Spinal cord (tissue), 10 donors: ENCODE measurements at places on chromosomes 6 and 20. TPM values are rescaled to one million over a fixed set of nuclear protein-coding genes. Genes with fewer than 3 reads are reported as not detected.

Gene GGTLC1
- total RNA-seq = not detected

Gene ME1
- total RNA-seq = 23.8 TPM

Gene PREP
- 21.5 TPM for total RNA-seq

Gene CRIP3
- 8.4 TPM for total RNA-seq

Gene HDAC2
- total RNA-seq = 69.3 TPM

Gene BHLHE23
- not detected for total RNA-seq

Gene TDRD6
- 1.2 TPM for total RNA-seq

Gene SRF
- 6.8 TPM for total RNA-seq

DNA sequence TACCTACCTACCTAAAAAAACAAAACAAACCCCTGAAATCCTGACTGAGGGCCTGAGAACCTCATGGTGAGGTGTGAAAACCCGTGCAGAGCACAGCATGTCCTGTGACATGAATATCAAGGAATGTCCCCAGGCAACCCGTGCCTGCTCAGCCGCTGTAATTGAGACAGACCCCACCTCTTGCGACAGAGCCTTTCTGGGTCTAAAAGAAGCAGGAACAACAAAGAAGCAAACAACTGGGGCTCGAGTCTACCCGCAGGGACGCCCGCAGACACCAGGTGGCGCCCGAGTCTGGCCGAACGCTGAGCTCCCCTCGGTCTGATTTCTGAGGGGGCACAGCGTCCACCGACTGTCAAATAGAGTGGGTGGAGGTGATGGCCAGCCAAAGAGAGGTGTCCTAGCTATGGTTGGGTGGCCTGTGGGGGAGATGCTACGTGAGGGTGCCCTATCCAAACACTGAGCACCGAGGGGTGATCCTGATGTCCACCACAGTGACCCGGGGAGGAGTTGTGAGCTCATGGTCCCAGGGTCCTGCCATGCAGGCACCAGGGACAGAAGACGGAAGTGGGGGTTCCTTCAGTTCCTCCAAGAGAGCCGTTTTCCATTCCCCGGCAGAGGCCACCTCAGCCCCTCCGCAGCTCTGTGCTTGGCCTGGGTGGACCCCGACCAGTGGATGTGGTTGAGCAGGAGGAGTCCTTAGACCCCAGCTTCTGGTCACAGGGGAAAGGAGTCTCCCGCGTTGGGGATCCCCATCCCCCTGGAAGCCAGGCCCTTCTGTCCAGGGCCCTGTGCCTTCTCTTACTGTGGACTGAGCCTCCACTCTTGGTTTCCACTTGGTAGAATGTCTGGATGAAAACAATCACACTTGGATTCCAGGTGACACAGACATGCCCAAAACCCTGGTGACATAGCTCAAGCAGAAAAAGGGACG lies 268.2 kb downstream of the CDC5L start:
- no peak overlapping the region for H3K4me3 ChIP-seq
- H3K4me1 ChIP-seq = peaks cover 15% of the 10 kb centered on the region
- peaks cover 16% of the 10 kb centered on the region for H3K27me3 ChIP-seq

GRCh38 chr6:15290962-15291704 lies 45.3 kb downstream of the JARID2 start:
- H3K4me3 ChIP-seq = no peak overlapping the region
- no peaks in the 10 kb centered on the region for H3K36me3 ChIP-seq
- no peaks in the 10 kb centered on the region for H3K27me3 ChIP-seq
- peaks cover 6% of the 10 kb centered on the region for H3K4me1 ChIP-seq

DNA sequence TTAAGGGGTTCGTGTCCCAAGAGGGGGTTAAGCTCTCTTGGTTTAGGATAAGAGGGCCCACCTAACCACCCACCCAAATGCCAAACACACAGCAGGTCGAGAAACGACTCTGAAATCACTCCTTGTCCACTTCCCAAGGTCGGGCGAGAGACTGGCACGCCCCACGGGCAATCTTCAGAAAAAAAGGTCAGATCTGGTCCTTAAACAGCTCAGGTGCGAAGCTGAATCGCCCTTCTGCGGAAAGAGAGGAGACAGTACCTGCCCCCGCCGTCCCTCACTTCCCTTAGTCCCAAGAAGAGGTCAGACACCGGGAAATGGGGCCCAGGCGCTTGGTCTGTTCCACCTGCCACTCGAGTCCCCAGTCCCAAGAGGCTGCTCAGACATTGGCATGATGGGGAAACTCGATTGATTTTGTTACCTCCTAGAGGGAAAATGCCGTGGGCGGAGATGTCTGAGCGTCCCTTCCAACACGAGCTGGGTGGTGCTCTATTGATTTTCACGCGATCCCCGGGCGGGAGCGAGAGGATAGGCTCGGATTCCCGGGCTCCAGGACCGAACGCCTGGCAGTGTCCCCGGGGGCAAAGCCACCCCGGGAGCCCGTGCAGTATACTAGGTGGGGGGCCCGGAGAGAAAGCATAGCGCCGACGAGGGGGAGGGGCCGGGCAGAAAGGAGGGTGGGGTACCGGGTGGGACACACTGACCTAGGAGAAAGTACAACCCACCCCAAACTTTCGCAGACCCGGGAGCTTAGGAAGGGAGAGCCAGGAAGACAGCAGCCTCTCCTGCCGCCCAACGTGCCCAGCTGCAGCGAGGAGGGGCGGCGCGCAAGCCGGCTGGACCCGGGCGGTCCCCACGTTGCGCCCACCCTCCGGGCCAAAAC lies 1.1 kb upstream of the SAMD5 start:
- peak overlapping the region; percentile 85 for H3K27ac ChIP-seq
- H3K4me1 ChIP-seq = peaks cover 21% of the 10 kb centered on the region
- no peak for DNase-seq

GRCh38 chr6:140977403-140977802 lies 1155.3 kb upstream of the GJE1 start:
- no peak overlapping the region for H3K27ac ChIP-seq
- DNase-seq = no peak
- no peak overlapping the region for H3K4me3 ChIP-seq
- H3K27me3 ChIP-seq = no peaks in the 10 kb centered on the region
- no peaks in the 10 kb centered on the region for H3K36me3 ChIP-seq
- H3K4me1 ChIP-seq = no peaks in the 10 kb centered on the region

DNA sequence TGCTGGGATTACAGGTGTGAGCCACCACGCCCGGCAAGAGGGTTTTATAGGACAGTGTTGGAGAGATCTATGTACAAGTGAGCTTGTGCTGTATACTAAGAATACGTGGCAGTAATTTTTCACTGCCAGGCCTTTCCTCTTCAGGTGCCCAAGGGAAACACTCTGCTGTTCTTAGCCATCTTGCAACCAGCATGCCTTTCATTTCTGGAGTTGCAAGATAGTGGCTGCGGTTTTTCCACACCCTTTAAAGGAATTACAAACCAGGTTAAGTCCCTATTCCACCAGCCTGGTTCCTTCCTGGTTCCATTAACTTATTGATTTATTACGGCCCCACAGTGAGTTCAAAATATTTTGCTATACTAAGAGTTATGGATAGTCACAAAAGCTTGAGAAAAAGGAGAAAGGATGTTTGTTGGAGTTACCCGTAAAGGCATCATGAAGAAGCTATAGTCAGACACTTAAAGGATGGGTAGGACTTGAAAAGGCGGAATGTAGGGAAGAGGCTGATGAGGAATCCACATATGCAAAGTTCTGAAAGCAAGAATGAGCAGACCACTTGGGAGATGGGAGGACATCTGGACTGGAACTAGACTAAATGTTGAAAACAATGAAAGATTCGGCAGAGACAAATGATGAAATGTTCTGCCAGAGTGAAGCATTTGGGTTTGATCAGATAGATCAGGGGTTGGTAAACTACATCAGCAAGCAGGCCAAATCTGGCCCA lies 61.4 kb upstream of the ASIP start:
- H3K36me3 ChIP-seq = no peaks in the 10 kb centered on the region
- no peaks in the 10 kb centered on the region for H3K27me3 ChIP-seq
- no peak overlapping the region for H3K4me3 ChIP-seq
- H3K4me1 ChIP-seq = no peaks in the 10 kb centered on the region

DNA sequence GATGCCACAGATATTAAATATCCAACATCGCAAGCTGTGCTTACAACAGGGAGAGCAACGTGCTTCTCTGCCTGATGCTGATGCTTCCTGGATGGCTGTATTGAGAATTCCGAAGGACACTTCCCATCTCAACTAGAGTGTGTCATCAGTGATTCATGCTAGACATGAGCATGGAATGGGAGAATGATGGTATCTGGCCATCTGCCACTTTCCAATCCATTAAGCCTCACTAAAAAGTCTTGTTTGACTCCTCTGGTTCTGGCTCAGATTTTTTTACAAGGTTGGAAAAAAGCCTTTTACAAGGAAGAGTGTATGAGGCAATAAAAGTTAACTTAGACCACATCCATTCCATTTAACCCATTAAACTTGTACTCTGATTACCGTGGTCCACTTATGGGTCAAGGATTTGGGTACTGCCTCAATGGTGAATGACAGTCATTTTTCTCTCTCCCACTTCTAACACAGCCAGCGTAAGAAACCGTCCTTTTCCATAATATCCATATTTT lies 265.3 kb downstream of the UST start:
- no peak overlapping the region for H3K4me3 ChIP-seq
- H3K36me3 ChIP-seq = no peaks in the 10 kb centered on the region
- H3K27me3 ChIP-seq = no peaks in the 10 kb centered on the region
- H3K27ac ChIP-seq = peak overlapping the region; percentile 19

DNA sequence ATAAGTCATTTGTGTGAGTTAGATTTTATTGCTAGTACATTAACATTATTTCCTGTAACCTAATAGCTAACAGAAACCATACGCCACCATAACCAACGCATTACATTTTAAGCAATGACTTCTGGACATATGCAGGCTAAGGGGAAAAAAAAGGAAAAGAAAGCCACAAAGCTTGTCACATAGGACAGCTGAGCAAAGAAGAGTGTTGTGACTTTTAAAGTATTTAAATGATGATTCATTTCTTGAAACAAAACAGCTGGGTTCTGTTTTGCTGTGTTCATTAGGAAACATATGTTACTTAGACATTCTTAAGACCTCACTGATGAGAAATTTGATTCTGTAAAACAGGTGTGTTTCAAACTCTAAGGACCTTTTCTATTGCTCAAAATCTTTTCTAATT lies 171.4 kb downstream of the COL9A1 start:
- H3K27me3 ChIP-seq = no peaks in the 10 kb centered on the region
- DNase-seq = no peak
- no peak overlapping the region for H3K4me3 ChIP-seq
- no peaks in the 10 kb centered on the region for H3K36me3 ChIP-seq

GRCh38 chr20:54048481-54048880 lies 21.9 kb downstream of the BCAS1 start:
- no peaks in the 10 kb centered on the region for H3K4me1 ChIP-seq
- H3K36me3 ChIP-seq = no peaks in the 10 kb centered on the region
- peak; percentile 42 for DNase-seq
